ENCODE measurements at places on chromosomes 4 and X.

GRCh38 chrX:48945517-48946348, 11.7 kb downstream of the OTUD5 start:
- DNase-seq = peak; percentile 58

GRCh38 chr4:3413217-3413671, 28.5 kb upstream of the HGFAC start:
- DNase-seq = no peak

DNA sequence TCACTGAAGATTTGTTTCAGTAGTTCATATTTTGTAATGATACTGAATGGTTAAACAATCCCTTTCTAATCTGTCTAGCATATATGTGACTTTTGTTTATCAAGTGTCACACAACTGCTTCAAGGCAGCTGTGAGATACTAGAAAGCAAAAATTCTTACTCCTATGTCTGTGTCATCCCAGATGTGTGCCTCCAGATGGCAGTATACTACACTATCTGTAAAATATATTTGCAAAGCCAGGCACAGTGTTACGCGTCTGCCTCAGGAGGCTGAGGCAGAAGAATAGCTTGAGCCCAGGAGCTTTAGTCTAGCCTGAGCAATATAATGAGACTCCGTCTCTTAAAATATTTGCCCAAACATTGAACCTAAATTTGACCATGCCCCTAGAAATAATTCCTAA, 4.0 kb downstream of the NUDT10 start:
- peak; percentile 43 for DNase-seq

DNA sequence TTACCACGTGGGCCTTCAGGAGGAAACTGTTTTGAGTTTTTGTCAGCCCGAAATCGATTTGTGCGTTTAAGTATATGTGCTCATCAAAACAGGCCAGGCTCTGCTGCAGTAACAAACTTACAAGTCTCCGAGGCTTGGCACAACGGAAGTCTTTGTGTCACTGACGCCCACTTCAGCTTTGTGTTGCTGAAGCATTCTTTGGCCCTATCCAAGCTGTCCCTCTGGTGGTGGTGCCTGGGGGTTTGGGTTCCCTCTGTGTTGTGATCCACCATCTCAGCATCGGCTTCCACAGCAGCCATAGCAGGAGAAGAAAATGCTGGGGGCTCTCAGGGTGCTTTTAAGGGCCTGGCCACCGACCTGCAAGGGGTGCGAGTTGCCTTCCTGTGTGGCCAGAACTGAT, 176.4 kb downstream of the PTTG2 start:
- DNase-seq = no peak

DNA sequence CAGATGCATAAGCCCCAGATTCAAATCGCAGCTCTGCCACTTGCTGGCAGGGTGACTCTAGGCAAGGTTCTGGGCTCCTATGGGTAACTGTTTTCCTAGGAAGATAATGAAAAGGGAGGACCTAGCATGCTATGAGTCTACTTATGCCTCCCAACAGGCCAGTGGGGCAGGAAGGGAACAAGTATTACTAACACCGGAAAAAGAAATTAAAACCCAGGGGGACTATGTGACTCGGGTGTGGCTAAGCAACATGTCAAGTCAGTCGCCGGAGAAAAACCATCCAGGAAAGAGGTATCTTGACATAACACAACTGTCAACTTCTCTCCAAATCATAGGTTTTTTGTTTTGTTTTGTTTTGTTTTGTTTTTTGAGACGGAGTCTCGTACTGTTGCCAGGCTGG, 45.5 kb upstream of the RBPJ start:
- DNase-seq = no peak

DNA sequence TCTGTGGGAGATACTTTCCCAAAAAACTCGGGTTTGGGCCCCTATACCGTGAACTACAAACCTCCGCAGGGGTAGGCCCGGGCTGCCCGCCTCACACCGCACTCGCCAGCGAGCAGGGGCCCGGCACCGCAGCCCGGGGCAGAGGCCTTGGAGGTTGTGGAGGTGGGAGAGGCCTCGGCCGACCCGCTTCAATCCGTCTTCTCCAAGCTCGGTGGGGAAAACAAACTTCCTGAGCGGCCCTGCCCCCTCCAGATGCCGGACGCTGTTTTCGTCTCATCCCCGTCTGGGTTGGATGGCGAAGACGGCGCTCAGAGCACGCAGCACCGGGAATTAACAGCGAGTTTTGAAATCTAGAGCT, 442 bp upstream of the MCUB start:
- no peak for DNase-seq

GRCh38 chrX:7925867-7926472, 1.2 kb downstream of the PNPLA4 start:
- peak; percentile 51 for DNase-seq

DNA sequence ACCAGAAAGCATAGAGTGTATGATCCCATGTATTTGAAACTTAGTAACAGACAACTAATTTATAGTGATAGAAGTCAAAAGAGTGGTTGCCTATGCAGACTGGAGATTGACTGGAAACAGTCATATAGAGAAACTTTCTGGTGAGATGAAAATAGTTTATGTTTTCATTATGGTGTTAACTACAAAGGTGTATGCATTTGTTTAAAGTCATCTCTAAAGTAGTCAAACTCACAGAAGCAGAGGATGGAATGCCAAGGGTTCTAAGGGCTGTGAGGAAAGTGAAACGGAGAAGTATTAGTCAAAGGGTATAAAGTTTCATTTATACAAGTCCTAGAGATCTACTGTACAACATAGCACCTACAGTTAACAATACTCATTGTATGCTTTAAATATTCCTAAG, 45.8 kb downstream of the ENOX2 start:
- DNase-seq = no peak

GRCh38 chr4:176271749-176272148, 2.7 kb upstream of the ASB5 start:
- DNase-seq = no peak

- DNase-seq = no peak
Observed at GRCh38 chr4:37455301-37456131, 211.0 kb downstream of the NWD2 start.

GRCh38 chr4:55795341-55795740, 24.2 kb upstream of the EXOC1L start:
- DNase-seq = no peak

DNA sequence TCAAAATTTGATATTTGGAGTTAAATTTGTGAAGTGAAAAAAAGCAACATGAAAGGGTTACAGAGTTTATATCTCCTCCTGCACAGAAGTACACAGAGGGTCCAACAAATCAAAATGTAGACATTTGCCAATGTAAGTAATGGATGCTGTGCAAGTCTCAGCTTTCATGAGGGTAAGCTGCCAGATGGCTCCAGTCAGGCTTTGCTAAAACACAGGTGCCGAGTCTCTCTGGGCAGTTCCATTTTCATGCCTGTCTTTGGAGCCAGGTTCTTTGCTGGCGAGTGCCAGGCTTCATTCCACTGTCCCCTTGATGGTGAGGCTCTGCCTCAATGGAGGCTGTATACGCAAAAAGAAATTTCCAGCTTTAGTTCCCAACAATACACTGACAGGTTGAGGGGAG, 27.9 kb downstream of the SLC4A4 start:
- DNase-seq = no peak

DNA sequence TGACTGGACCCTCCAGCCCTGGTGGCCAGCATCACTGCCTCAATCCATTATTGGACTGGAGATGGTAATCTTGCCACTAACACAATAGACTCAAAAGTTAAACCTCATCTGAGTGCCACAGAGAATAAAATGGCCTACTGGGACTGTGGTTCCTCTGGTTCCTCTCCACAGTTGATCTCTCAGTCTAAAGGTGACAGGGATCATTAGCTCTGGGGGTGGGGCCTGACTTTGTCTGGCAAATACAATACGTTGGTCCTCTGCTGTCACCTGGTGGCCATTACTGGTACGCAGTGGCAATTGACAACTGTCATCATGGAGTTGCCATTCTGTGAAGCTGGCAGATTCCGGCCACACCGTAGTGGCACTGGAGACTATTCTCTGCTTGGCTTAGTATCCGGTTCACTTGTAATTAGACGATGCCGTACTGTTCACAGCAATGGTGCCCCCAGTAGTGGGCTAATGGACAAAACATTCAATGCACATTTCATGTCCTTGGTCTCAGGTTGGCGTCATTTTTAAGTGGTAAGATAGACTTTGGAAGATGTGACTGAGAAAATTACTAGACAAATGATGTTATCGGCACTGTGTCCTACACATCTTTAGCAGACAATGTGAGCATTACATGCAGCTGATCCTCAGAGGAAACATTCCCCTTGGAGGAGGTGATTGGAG, 6.7 kb downstream of the FGFBP2 start:
- peak; percentile 83 for DNase-seq

DNA sequence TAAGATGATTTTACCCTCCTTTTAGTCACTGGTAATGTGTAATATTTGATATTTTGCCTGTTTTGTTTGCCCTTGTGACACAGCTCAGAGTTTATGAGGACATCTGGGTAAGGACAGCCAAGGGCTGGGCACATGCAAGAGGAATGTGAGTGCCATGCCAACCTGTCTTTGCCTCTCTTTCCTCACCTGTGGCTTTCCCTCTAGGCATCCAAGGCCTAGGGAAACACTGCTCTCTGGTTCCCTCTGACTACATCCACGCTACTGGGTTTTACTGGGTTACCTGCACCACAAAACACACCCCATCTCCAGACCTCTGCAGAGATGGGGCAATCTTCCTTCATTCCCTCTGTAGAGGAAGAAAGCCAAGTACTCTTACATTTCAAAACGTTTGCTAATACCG, 7.7 kb downstream of the HPGDS start:
- DNase-seq = no peak

DNA sequence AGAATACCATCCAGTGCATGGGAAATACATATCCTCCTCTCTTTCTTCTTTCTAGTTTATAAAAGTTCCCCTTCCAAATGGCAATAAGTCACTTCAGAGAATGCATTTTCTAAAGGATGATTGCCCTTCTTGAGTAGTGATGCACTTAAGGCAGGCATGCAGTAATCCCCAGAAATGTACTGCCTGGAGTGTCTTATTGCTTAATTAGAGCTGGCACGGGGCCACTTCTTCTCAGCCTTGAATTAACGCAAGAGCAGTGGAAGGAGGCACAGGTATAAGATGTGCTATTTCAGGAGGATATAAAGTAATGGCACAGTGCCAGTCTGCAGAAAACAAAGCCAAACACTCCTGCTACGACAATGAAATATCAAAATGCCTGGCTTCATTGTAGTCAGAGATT, 371.4 kb upstream of the FAM241A start:
- no peak for DNase-seq

GRCh38 chr4:38782452-38783108, at the start of gene TLR10:
Gene TLR10, minus strand, starts transcription at chr4:38782990. Its CDS starts 7,400 bp downstream, at chr4:38775590.
- peak; percentile 71 for DNase-seq

DNA sequence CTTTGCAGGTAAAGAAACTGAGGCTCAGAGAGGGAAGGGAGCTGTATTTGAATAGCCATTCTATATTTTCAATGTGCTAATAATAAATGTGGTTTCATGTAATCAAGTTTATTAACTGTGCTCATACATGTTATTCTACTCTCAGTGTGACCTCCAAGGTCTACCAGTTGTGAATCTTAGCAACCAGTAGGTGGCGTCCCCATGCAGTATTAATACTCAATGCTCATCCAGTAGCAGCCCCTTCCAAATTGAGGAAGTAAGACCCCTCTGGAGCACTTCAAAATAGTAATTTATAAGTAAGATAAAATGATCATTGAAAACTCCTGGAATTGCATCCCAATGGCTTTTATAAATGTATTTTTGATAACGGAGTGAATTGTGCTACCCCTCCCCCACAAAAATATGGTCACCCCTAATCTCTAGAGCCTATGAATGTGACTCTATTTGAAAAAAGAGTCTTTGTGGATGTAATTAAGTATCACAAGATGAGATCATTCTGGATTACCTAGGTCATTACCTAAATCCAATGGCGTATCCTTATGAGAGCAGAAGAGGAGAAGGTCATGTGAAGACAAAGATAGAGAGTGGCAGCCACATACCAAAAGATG, 20.4 kb upstream of the SEPSECS start:
- DNase-seq = peak; percentile 47

GRCh38 chrX:2425286-2426071, 75.3 kb downstream of the DHRSX start:
- no peak for DNase-seq

GRCh38 chr4:120771907-120772306, 150.6 kb downstream of the PRDM5 start:
- no peak for DNase-seq

GRCh38 chr4:123198706-123199105, 197.9 kb upstream of the SPRY1 start:
- no peak for DNase-seq

DNA sequence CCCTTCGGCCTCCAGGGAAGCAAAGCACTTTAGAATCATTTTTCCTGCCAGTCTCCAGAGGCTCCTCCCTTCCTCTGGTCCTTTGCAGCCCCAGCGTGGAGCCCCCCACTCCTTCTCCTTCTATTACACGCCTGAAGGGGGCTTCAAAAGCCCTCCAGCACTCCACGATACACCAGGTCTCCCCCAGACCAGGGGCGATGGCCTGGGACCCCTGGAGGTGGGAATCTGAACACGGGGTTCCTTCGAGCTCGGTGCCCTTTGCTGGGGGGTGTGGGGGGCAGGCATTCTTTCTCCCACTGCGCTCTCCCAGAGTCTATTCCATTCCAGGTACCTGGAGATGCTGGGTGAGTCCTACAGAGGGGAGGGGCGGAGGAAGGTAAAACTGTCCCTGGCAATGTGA, 97.6 kb downstream of the HMX1 start:
- no peak for DNase-seq

DNA sequence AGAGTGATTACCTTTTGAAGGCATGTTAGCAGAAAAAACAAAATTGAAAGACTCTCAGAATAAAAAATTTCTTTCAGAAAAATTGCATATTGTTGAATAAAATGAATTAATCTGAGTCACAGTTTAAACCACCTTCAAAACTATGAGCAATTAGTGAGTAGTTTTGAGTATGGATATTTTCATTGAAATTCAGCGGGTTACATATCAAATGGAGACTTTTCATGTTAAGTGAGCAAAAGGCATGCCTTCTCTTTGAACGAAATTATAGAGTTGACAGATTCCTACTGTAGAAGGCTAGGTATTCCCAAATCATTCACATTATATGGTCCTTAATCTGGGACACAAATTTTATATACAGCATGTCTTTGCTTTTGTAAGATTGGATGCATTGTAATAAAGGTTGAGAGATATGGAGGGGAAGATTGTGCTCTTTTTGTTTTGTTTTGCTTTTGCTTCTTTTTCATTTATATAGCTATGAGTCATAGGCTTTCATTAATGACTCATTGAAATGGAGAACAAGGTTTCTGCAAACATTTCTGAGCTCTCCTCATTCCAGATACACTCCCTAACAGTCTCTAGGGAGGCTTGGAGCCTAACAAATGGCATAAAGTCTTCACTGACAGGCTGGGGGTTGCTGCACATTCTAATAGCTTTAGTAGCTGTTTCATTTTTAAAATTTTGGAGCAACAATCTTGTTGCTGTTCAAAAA, 21.6 kb downstream of the PCDH18 start:
- no peak for DNase-seq

- DNase-seq = no peak
Observed at GRCh38 chrX:49858341-49858740, 20.9 kb upstream of the USP27X start.

DNA sequence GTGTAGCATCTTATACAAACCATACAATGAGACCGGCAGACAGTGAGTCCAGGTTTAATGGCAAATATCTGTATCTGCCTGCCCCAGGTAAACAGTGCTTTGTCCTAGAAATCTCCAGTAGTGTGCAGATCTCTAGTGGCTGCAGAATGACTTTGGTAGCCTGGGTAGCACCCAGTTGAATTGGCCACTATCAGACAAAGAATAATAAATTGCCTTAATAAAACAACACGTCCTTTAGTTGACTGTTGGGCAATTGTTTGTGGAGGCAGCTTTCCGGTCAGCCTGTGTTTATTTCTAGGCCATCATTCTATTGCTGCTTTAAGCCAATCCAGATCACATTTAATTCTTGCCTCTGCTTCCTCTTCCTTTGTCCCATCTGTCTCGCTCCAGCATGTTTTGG, 52.5 kb downstream of the SNX25 start:
- DNase-seq = no peak

GRCh38 chr4:138055890-138056289, 186.3 kb downstream of the SLC7A11 start:
- DNase-seq = no peak
